SJSA1 (cell line): ENCODE measurements at places on chromosomes 6 and 20. TPM values are rescaled to one million over a fixed set of nuclear protein-coding genes. Genes with fewer than 3 reads are reported as not detected.

Gene PEX3
- 19.7 and 38.5 TPM in 2 replicates for total RNA-seq

Gene UCKL1
- 10.3 and 22.7 TPM in 2 replicates for total RNA-seq

Gene BTNL2
- not detected in 2 replicates for total RNA-seq

Gene ADGRG6
- total RNA-seq, result 3.4 and 4.5 TPM in 2 replicates

Gene TDRD6
- not detected in 2 replicates for total RNA-seq

GRCh38 chr6:2126351-2126750 is 119.1 kb downstream of the GMDS start:
- DNase-seq, result no peak
- H3K4me3 ChIP-seq, result no peak overlapping the region
- H3K27me3 ChIP-seq, result no peaks in the 10 kb centered on the region; the same call in 1 of the 2 replicates
- H3K4me1 ChIP-seq, result no peaks in the 10 kb centered on the region
- H3K27ac ChIP-seq, result no peak overlapping the region
- H3K36me3 ChIP-seq, result no peaks in the 10 kb centered on the region

DNA sequence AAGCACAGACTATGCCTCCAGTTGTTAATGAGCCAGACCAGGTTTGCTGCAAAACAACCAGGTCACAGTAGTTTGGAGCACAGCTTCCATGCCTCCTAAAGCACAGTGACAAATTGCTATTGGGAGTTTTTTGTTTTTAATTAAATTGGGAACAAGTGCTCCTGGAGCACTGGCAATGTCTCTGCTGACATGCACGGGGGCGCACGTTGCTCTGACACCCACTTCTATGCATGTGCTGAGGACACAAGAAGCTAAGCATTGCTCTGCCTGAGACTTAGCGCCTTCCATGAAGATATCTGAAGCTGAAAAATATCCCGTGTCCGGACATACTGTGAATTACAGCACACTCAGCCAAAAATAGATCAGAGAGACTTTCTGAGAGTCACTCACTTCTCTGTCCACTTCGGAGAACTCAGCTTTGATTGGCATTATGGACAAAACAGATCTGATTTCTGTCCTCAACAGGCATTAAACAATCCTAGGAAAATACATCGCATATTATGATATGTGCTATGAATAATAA is 18.6 kb upstream of the GGTLC1 start:
- no peak overlapping the region for H3K4me3 ChIP-seq
- no peaks in the 10 kb centered on the region for H3K36me3 ChIP-seq
- H3K27me3 ChIP-seq, result 0 out of 2 replicates have a peak, but pooled peaks cover 3% of the 10 kb centered on the region

GRCh38 chr6:166771701-166772100 is 144.7 kb upstream of the RPS6KA2 start:
- H3K27ac ChIP-seq, result no peak overlapping the region
- H3K4me1 ChIP-seq, result no peaks in the 10 kb centered on the region
- H3K4me3 ChIP-seq, result no peak overlapping the region
- H3K36me3 ChIP-seq, result no peaks in the 10 kb centered on the region
- peak; percentile 24 for DNase-seq
- no peaks in the 10 kb centered on the region for H3K27me3 ChIP-seq
